Choroid plexus epithelial cell (primary cell): ENCODE measurements at places on chromosomes 6 and 20.

- DNase-seq: no peak
Observed at GRCh38 chr6:163994566-163994965, 580.0 kb downstream of the QKI start.

GRCh38 chr6:43455531-43456428 is at the start of gene DLK2:
TSS of gene DLK2 (minus strand) at chr6:43455548. CDS start at chr6:43454825, 723 bp downstream.
- no peak for DNase-seq

GRCh38 chr6:29561091-29561490 is 1.6 kb upstream of the UBD start:
- DNase-seq: no peak

DNA sequence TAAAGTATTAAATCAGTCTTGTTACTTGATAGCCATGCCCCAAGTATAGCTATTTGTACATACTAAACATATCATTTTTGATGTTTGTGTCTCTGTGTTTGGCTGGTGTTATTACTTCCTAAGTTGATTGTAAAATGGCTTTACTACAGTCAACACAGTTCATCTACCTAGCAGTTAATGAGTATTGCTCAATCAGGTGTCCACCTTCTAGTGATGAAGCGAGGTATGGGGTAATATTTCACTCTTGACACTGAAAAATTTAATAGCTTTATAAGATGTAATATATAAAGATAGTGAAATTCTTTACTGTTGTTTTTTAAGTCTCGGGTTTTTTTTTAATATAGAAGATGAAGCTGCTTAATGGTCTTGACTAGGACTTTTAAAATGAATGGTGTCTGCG is 18.9 kb downstream of the TMEM14A start:
- DNase-seq: no peak

GRCh38 chr6:154632119-154632518 is 101.1 kb upstream of the SCAF8 start:
- DNase-seq: no peak
